ENCODE measurements at places on chromosomes 5 and 9.

GRCh38 chr9:123401879-123402513, 46.0 kb downstream of the CRB2 start:
- no peak for DNase-seq

DNA sequence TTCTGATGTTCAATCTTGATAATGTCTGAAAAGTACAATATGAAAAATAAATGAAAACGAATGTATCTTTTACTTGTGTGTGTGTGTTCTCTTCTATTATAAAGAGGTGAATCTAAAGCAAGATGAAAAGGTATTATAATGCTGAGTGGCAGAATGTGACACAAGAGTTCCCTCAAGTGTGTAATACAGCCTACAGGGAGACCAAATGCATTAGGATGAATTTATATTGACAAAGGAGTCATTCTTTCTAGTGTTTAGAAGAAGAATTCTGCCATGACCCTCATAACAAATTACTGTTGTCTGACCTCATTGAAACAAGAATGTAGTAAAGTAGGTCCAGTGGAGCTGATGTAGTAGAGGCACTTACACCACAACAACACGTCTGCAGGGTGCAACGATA, 1119.0 kb upstream of the CDH10 start:
- DNase-seq: no peak

DNA sequence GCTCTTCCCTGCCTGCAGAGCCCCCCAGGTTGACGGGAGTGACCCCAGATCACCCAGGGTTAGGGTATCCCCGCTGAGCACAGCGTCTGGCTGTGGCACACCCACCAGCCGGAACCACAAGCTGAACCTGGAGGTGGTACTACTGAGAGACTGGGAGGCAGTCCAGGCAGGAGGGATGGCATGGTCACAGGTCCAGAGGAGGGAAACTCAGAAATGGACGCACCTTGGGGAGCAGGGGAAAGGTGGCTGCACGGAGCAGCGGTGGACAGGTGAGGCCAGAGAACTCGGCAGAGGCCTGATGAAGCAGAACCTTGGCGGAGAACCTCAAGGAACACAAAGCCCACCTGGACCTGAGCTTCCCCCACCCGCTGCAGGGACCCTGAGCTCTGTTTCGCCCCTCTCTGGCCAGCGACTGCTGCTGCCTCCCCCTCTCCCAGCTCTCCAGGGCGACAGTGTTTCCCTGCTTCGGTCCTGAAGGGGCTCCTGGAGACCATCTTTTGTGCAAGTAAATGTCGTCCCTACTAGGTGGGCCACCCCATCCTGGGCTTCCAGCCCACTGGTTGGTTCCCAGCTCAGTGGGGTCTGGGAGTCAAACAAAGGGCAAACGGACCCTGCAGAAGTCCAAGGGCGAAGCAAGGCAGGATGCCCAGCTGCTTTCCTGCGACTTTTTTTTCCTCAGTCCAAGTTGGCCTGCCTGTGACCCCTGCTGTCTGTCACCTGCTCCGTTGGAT, 845 bp downstream of the ADGRD2 start:
- no peak for DNase-seq

DNA sequence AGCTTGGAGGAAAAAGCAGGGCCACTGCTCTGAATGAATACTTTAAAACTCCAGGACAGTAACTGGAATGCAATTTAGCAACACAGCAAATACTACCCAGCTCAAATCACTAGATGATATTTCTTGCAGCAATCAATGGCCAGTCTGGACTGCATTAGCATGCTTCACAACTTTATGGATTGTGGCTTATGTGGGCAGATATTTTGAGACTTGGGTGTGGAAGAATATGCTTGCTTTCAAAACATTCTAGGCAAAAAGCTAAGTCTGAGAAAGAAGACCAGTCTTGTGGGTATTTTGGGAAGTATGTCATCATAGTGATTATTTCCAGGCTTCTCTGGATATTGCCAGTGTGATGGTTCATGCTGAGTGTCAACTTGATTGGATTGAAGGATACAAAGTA, 3.1 kb downstream of the RANBP3L start:
- no peak for DNase-seq

All from skeletal muscle cell (primary cell).